Type B pancreatic cell (in vitro differentiated cells): ENCODE measurements at places on chromosomes 16 and 17. TPM values are rescaled to one million over a fixed set of nuclear protein-coding genes. Genes with fewer than 3 reads are reported as not detected.

SOX9 gene
- 19.0 and 54.0 TPM in 2 replicates for total RNA-seq

ABCA8 gene
- total RNA-seq: 0.43 and 4.7 TPM in 2 replicates

ATXN1L gene
- total RNA-seq: 27.8 and 29.0 TPM in 2 replicates

DNA sequence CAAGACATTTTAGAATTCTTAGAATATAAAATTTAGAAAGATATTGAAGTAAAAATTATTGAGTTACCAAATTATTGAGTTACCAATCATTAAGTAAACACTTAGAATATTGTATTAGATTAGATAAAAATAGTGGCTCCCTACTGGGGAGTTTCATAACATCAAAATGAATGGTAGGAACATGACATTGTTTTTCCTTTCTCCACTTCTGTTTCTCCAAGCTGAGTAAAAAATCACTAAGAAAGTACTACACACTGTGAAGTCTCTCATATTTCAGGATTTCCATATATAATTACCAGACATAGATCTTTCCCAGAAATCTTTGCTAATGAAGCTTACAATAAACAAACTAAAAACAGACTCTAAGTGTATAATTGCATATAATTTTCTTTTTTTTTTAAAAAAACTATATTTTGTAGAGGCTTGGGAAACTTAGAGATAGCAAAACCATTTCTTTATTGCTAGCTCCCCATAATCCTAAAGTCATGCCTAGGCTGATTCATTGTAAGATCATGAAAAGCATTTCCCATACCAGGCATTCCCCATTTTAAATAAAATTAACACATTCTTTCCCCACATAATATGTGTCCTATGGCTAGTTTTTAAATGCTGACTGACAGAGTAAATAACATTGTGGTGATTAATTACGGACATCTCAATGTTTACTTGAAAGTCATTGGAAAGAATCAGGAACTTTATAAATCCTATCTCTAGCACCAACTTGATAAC is 1408.7 kb upstream of the GOT2 start:
- DNase-seq: no peak

DNA sequence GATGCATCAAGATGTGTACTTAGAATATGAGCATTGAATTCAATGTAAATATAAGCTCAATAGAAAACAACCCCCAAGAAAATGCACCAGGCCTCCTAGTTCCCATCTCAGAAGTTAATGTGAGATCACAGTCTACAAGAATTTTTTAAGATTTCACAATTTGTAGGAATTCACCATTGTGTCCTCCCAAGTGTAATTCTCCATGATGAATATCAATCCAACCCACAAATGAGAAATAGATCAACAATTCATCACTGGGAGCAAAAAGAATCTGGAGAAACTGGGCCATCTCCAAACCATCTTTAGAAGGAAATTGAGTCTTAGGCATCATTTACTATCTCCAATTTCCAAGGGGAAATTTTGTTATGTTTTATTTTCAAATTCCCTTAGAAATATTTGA is 310.5 kb upstream of the GOT2 start:
- DNase-seq: no peak

DNA sequence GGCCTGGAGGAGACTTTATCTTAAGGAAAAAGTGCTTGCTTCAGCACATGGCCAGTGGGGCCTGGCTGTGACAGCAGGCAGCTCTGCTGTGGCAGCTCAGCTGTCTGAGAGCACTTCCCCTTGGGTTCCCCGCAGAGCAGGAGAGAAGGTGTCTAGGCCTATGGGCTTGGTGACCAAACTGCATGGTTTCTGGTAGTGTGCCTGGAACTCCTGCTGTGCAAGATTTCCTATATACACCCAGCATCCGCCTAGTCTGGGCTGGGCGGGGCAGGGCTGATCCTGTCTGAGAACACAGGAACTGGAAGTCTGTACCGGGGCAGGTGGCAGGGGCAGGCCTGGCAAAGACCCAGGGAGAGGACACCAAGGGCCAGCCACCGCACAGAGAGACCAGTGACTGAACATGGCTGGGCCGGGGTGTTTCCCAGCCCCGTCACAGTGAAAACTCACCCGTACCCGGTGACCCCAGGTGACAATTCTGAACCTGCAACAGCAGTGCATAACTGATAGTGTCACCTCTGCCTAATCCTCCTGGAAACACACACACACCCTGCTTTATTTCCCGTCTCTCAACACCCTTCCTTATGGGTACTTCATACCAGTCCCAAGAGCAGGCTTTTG is 39.3 kb downstream of the CHD9 start:
- no peak for DNase-seq
